Stimulated activated CD8-positive, alpha-beta memory T cell treated with anti-CD3 and anti-CD28 coated beads, Interleukin-15, amount 100 ng/mL, for 4 hours (primary cell): ENCODE measurements at places on chromosomes 3 and 15.

DNA sequence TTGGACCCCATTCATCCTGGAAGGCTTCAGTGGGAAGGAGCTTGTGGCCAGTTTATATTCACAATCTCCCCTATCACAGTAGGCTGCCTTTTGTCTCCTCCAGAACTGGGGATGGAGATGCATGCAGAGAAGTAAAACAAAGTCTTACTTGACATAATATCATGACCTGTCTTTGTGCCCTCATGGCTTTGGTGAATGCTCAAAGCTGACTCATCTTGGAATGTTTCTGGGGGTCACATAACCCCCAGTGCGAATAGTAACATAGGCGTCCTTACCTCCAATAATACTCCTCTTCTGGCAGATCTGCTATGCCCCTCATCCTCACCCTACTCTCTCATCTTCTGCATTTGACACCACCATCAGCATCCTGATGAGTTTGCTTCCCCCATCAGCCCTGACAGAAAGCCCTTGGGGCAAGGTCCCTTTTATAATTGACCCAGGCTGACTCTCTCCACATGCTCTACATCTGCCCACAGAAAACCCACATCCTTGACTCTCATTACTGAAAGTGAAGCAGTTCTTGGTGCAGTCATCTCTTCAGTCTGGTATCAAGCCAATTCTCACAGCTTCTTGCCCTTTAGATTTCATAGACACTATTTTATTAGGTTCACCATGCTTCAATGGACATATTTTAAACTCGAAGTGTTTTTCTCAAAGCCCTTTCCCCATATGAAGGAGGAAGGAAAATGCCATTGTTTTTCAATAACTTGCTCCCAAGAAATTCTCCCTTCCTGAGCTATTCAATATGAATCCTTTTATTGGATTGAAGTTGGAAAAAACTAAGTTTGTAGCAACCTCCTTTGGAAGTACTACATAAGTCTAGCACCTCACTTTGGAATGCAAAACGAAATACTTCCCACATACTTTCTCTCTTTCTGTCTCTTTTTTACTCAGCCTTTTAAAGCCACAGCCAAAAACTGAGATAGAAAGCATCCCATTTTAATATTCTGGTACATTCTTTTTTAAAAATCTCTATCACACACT lies 36.6 kb downstream of the OSTN start:
- DNase-seq, result no peak

DNA sequence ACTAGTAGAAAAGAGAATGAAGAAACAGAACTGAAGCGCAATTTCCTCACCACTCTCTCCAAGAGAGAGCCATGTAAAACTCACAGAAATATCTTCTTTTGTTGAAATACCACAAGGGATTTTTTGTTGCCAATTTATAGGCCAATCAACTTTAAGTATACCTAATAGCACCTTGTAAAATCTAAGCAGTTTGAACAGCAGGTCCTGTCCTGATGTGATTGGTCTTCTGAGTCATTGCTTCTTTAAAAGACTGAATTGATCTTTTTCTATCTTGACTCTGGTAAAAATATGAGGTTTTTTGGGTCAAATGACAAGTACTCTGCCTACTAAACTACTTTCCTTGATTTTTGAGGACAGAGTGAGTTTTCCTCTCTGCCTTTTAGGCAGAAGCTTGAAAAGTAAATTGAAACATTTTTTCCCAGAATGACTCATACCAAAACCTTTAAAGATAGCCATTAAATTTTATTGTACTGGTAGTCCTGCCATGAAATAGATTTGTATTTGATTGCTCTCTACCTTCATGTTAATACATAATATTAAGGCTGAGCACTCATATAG lies 343.9 kb upstream of the CBLB start:
- no peak for DNase-seq

DNA sequence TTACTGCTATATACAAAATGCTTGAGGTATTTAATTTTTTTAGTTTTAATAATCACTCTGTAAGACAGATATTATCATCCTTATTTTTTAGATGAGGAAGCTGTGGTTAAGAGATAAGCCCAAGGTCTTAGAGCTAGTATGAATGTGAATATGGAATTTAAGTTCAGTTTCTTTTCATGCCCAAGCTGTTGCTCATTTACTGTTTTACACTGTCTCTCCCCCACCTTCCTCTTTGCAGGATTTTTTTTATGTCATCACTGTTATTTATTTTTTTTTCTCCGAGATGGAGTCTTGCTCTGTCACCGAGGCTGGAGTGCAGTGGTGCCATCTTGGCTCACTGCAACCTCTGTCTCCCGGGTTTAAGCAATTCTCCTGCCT lies 22.5 kb downstream of the MAP2K5 start:
- DNase-seq, result no peak

GRCh38 chr3:182384221-182384620 lies 409.1 kb upstream of the ATP11B start:
- no peak for DNase-seq

DNA sequence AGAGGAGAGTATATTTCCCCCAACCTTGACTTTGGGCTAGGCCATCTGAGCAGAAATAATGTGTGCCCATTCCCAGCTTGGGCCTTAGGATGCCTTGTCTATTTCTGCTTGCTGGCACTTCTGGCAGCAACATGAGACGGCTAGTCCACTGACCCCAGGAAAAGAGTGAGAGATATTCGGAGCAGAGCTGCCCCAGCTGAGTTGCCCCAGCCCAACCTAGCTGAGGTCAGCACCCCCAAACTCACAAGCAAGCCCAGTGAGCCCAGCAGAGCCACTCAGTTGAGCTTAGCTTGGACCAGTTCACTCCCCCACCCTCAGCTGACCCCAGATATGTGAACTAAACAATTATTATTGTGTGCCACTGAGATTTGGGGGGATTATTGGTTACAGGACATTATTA lies 20.2 kb downstream of the ITGA11 start:
- no peak for DNase-seq

- DNase-seq, result no peak
Observed at GRCh38 chr3:13494463-13495350, 14.6 kb downstream of the HDAC11 start.

DNA sequence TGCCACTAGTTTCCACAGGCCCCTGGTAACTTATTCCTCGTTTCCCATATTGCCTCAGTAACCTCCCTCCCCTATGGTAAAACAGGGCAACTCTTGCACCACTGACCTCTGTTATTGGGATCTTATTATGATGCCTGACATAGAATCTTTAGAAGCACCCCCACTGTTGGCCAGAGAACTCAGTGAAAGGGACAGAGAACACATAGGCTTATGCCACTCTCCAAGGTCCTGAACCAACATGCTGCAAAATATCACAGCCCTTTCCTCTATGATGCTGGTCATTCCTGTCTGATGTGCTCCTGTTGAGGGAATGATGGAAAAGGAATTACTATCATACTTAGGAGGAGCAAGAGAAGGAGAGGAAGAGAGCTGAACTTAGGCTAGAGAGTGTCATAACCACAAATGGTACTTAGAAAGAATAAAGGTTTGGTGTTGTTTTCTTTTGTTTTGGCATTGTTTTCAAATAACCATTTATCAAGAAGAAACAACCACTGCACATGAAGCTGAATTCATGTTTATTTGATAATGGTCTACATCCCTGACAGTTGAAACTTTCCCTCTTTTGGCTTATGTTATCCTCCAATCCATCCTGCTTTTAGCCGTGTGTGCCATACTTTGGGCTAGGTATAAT lies 330.2 kb downstream of the EPHB1 start:
- no peak for DNase-seq

DNA sequence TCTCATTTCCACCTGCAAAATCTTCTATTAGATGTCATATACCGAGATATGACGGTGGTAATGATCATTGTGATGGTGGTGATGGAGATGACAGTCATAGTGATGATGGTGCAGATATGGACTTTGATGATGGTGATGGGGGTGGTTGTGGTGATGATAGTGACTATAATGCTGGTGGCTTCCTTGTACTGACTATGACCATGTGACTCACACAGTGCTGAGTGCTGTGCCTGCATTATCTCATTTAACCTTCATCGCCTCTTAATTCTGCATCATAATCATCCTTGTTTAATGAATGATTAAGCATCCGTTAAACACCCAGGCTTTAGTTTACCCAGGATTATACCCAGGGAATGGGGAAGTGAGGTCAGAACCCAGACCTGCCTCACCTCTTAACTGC lies 331.7 kb downstream of the FEZF2 start:
- no peak for DNase-seq

DNA sequence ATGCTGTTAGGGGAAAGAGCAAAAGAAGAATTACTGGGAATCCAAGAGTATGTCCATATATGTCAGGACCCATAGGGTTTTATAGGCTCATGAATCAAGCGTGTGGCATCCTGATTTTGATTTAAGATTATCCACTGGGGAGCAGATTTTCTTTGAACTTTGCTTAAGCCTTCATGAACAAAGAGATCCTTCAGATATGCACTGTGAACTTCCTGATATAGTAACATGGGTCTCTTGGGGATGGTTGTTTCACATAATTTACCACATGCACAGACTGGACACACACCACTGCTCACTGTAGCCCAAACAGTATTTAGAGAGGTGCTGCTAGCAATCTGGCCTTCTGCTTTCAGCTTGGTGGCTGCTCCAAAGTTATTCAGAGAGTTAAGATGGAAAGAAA lies 200.9 kb upstream of the ZPLD1 start:
- DNase-seq, result no peak

GRCh38 chr3:78941587-78941986 lies 826.2 kb downstream of the ROBO1 start:
- no peak for DNase-seq

DNA sequence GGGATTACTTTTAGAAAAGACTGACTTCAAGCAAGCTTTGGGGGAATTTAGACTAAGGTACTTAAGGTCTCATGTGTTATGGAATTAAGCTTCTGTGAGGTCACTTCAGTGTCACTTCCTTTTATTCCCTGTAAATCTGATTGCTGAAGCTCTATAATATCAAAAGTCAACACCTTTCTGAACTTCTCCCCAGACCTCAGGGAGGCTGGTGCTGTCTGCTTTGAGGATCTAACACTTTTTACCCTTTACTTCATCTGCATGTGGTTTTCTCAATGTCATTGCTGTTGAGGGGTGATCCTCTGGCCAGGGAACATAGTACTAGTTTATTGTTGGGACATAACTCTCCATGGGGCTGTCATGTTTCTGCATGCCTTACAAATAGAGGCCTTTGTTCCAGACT lies 41.8 kb upstream of the RASGRF1 start:
- no peak for DNase-seq

GRCh38 chr3:150497956-150498355 lies 48.3 kb downstream of the SERP1 start:
- DNase-seq, result no peak

GRCh38 chr3:143309705-143310104 lies 190.1 kb downstream of the CHST2 start:
- DNase-seq, result no peak

DNA sequence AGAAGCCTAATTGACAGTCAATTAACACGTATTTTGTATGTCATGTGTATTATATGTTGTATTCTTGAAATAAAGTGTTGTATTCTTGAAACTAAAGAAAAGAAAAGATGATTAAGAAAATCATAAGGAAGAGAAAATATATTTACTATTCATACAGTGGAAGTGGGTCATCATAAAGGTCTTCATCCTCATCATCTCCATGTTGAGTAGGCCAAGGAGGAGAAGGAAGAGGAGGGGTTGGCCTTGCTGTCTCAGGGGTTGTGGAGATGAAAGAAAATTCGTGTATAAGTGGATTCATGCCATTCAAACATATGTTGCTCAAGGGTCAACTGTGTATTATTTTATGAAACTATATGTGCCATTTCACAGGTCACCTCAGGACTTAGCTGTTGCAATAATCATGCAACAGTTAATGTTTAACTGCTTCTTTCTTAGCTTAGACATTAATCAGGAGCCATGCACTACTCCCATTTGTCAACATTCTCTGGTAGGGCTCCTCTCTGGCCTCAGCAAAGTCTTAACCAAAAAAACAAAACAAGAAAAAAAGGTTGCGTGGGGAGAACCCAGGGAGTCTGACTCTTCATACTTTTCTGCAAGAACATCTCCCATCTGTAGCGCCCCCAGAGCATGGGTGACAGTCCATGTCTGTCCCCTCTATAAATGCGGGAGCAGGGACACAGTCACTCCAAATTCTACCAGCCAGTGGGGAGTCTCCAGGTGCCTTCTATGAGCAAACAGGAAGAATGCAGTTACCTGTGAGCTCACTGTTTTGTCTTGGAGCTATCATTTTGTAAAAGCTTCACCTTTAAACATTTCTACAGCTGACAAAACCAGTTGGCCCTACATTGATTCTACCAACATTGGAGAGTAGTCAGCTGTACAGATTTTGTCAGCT lies 19.9 kb upstream of the LRRC2 start:
- no peak for DNase-seq

DNA sequence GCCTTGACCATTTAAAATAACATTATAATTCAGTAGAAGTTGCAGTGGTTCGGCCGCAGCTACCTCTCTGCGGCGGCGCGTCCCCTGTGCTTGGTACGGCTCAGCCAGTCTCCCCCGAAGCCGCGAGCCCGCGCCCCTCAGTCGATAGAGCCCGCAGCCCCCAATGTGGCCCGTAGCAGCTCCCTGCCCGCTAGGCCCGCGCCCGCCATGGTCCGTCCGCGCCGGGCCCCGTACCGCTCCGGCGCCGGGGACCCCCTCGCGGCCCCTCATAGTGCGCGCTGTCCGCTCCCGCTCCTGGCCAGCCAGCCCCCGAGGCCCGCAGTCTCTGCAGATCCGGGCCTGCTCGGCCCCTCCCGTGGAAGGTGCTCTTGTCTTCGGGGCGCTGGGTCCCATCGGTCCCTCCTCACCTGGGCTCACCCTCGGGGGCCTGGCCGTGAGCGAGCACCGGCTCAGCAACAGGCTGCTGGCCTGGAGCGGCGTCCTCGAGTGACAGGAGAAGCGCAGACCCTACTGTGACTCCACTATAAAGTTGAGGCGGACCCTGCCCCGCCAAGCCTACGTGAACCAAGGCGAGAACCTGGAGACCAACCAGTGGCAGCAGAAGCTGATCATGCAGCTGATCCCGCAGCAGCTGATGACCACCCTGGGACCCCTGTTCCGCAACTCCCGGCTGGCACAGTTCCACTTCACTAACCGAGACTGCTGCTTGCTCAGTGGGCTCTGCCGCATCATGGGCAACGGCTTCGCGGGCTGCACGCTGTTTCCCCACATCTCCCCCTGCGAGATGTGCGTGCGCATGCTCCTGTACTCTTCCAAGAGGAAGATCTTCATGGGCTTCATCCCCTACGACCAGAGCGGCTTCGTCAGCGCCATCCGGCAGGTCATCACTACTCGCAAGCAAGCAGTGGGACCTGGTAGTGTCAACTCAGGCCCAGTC lies 21.8 kb upstream of the GPR156 start:
- DNase-seq, result no peak

DNA sequence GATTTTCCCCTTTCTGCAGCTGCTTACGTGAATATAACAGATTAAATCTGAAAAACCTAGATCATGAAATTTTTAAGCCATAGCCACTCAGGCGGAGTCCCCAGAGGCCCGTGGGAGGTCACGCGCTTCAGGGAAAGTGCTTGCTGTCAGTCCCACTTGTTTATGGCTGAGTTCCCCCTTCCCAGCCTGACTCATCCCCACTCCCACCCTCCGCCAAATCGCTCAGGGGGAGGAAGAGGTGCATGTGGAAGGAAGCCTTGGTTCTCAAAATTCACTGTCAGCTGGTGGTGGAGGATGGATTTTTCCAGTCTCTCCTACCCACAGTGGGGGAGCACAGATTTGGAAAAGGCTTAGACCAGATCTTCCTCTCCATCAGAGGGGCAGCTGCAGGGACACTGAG lies 67.4 kb downstream of the CORO2B start:
- no peak for DNase-seq

- DNase-seq, result peak; percentile 15
Observed at GRCh38 chr15:59691194-59691805, 2.2 kb upstream of the BNIP2 start.
